ENCODE measurements at places on chromosomes 11 and 22. TPM values are rescaled to one million over a fixed set of nuclear protein-coding genes. Genes with fewer than 3 reads are reported as not detected.

- DNase-seq = no peak
Observed at GRCh38 chr11:32353884-32354283, 81.5 kb downstream of the WT1 start.

- peak; percentile 42 for DNase-seq
Observed at GRCh38 chr11:69358398-69359020, 64.6 kb downstream of the MYEOV start.

DNA sequence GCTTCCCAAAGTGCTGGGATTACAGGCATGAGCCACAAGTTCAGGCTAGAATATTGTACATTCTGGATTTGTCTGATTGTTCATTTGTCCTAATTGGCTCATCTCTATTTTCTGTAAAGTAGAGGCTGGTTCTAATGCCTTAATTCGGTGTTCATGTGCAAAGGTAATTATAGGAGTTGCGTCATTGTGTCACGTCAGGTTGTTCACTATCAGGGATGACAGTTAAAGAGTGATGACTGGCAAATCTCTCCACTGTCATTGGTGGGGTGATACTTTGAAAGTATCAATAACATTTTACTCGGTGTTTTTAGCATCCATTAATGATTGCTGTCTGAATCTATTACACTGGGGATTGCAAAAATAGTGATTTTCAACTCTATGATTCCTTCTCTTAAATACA is 103.5 kb downstream of the HIPK3 start:
- DNase-seq = no peak

BTBD18 gene
- total RNA-seq = not detected

DNA sequence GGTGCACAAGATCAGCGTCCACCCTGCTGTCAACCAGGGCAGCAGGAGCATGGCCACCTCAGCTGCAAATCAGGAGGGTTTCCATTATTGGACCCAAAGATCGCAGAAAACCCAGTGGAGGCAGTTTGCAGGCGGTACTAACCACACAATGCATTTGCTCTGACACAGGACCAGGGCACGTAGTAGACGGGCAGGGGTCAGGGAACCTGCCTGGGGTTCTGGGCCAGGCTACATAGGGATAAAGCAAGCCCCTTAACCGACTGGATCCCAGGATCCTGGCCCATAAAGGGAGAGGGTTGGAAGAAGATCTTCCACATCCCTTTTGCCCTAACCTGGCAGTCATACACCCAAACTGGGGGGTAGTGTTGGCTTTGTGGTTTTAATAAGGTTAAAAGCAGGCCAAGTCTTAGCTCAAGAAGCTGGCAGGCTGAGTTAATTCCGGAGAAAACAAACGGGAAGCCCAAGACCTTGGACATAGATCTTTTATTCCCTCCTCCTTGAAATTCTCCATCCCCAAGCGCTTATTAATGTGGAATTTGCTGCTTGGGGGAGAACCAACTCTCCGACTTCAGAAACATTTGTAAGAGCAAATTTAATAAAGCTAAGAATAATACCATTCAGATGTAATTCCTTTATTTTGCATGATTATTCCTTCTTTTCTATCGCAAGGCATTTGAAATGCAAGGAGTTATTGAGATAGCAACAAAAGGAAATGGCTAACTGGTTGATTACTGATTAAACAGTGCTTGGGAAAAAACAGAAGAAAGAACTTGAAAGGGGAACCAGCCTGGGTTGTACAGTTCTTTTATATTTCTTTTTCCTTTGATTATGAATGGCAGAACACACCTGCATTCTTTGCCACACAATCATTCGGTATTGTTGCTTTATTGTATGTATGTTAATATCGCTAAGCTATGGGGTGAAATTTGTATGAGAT is 6.3 kb upstream of the ARHGAP8 start:
- DNase-seq = no peak

DNA sequence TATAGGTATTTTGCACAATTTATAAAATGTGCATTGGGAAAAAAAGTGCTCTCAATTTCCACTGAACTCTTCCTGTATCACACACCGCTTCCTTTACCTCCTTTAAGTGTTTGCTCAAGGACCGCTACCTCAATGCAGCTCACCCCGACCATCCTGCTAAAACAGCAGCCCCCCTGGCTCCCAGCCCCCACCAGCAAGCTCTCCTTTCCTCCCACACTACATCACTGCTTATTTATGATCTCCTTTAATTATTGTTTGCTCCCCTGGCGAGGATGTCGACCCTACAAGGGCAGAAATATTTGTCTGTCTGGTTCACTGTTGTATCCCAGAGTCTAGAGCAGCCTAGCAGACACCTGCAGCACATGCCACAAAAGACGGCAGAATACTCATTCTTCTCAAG is 10.0 kb downstream of the SHANK2 start:
- DNase-seq = no peak

GRCh38 chr22:48234011-48234410 is 1471.6 kb downstream of the TBC1D22A start:
- peak; percentile 10 for DNase-seq

GRCh38 chr11:86592659-86593451 is 79.6 kb downstream of the ME3 start:
- peak; percentile 66 for DNase-seq

LYVE1 gene
- 48.4 TPM for total RNA-seq

- DNase-seq = peak; percentile 68
Observed at GRCh38 chr22:22195265-22196017, 49.1 kb upstream of the VPREB1 start.

DNA sequence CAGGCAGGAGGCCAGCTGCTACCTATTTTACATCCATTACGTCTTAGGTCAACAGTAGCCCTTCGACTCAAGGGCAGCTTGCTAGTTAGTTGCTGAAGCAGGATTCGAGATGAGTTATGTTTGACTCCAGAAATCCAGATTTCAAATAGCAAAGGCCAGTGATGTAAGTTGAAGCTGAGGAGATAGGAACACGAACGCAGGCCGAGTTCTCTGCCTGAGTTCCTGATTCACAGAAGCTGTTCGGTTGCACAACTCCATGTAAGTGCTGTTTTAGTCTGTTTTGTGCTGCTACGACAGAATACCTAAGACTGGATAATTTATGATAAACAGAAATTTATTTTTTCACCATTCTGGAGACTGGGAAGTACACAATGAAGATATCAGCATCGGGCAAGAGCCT is 111.2 kb downstream of the SLC1A2 start:
- DNase-seq = no peak

- no peak for DNase-seq
Observed at GRCh38 chr11:77175869-77176539, 48.0 kb downstream of the MYO7A start.

- no peak for DNase-seq
Observed at GRCh38 chr11:86990515-86990914, 35.3 kb upstream of the FZD4 start.

GRCh38 chr11:7021318-7021717 is 1.0 kb downstream of the NLRP14 start:
- DNase-seq = no peak

DNA sequence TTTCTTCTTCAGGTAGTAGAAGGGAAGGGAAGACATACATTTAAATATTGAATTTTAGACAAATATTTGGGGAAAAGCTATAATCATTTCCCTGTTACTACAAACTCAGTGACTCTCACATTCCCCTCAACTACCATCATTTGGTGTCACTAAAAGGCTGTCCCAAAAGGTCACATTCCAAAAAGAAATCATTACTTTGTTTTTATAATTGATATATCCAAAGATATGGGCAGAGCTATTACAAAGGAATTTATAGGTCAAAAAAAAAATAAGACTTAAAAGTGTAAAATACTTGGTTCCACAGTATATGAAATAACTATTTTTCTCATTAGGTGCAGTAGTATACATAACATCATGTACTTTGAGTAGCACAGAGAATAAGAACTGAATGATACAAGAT is 751.4 kb downstream of the KCNA4 start:
- no peak for DNase-seq

DNA sequence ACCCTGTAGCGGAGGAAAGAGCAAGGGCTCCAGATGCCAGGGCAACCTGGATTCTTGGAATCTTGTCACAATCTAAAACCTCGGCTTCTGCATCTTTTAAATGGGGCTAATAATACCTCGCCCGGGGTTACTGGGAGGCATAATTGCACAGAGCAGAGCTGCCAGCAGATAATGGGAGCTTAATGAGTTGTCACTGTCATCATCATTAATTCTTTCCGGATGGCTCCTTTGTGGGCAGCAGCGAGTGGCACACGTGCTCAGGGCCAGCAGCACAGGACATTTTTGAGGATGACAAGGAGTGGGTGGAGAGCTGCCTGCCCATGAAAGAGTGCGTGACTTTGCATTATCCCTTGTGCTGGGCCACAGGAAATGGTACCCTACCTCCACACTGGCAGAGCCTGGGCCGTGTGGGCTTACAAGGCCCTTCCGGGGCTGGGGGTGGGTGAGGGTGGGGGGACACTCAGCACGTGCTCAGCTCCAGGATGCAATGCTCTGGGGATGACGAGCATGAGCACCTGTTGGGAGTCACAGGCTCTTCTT is 5.7 kb downstream of the PDGFB start:
- no peak for DNase-seq

GRCh38 chr11:12103411-12104225 is 6.8 kb upstream of the MICAL2 start:
- DNase-seq = no peak

OR8D4 gene
- not detected for total RNA-seq

GRCh38 chr11:119055901-119056300 is 1.1 kb downstream of the HYOU1 start:
- DNase-seq = no peak

DNA sequence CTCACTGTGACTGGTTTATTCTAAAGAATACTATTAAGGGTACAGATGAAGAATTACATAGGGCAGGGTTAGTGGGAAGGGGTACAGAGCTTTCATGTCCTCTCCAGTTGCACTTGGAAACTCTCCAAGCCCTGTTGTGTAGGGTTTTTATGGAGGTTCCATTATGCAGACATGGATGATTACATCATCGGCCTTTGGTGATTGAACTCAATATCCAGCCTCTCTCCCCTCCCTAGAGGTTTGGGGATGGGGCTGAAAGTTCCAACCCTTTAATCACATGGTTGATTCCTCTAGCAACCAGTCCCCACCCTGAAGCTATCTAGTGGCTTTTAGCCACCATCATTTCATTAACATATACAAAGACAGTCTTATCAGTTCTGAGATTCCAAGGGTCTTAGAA is 472.6 kb downstream of the BUD13 start:
- no peak for DNase-seq

DNA sequence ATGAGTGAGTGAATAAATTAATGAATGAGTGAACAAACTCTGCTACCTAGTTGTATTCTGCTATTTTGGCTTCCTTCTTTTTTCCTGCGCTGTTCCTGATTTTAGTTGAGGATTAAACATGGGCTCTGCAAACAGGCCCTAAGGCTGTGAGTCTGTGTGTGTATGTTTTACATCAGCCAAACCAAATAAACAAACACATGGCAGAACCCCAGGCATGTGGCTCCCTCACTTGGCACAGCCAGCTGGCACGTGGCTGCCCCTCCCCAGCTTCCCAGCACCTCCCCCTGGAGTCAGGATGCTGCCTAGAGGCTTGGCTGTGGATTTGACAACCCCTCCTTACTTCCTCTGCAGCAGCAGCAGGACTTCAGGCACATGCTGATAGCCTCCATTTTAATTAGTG is 593.2 kb downstream of the INSC start:
- DNase-seq = peak; percentile 65

- DNase-seq = no peak
Observed at GRCh38 chr11:43908191-43908590, 27.6 kb downstream of the ALKBH3 start.

DNA sequence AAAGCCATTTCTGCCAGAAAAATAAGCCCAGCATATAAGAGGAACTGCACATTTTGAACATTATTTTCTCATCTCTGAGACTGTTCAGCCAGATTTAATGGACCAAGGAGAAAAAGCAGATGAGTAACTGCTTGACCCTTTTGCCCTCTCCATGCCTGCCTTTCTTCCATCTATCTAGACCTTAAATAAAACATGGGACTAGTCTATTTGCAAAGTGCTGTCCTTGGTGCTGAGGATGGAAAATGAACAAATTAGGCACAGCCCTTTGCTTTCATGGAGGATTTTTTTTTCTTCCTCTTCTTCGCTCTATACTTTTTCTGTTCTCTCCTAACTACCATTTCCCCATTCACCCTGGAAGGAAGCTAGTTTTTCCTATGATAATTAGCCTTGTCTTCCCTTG is 361.3 kb downstream of the GRM5 start:
- DNase-seq = no peak

DNA sequence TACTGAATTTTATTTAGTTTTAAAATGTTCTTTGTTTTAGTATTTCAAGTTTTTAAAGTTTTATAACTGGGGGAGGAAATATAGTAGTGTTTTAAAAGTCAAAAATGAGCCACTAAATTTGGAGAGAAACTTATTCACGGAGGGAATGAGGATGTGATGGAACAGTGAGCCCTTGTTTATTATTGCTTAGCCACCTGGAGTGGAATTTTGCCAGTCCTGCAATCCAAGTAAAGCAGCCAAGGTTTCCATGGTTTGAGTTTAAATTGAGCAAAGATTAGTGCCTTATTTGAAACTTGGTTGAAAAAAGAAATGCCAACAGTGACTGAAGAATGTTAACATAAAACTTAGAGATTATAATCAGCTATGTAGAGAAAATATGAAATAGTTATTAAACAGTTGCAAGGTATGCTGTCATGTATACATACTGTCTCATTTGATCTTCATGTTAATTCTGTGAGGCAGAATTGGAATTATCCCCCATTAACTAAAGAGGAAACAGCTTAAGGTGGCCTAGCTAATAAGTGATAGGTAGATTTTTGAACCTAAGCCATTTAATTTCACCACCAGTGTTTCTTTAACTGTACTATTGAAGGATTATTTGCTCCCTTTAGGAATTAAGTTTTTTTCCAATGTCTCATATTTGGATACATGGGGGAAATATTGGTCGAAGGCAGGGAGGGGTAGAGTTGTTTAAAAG is 36.4 kb downstream of the SWAP70 start:
- DNase-seq = no peak

DNA sequence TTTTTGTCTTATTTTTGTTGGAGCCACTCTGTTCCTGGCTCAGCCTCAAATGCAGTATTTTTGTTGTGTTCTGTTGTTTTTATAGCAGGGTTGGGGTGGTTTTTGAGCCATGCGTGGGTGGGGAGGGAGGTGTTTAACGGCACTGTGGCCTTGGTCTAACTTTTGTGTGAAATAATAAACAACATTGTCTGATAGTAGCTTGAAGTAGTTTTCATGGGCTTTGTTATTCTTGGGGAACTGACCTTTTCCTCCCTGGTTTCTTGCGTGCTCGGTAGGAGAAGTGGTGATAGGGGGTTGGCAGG is 6.0 kb upstream of the MCM5 start:
- no peak for DNase-seq

DNA sequence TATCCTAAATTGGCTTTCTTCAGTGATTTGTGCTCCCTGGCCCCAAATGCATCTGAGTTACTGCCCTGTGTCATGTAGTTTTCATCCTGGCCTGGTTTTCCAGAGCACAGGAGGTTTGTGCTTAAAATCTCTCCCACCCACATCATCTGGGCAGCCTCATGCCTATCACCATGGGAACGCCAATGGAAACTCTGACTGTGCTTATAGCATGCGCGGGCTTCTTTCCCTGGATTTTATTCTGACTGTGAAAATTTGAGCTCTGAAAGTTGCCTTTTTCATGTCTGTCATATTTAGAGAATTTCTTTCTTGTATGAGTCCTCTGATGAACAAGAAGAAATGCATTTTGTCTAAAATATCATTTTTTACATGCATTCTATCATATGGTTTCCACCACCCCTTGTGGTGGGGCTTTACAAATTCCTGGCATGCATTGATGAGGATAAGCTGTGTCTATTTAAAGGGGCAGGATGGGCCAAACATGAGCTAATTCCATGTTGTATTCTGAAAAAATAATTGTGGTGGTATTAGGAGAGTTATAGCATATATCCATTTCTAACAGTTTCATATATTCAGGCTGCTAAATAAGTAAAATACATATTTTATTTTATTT is 55.1 kb downstream of the IRAG1 start:
- DNase-seq = no peak

MAP6 gene
- 10.7 TPM for total RNA-seq

TMEM151A gene
- 0.31 TPM for total RNA-seq

CSF2RB gene
- 10.1 TPM for total RNA-seq
